ENCODE measurements at places on chromosomes 2 and 18.
A peak's percentile ranks its signal among the peaks of the same experiment; 100 is the strongest.

- no peak for DNase-seq
Observed at GRCh38 chr2:180952731-180953336, 27.6 kb upstream of the UBE2E3 start.

DNA sequence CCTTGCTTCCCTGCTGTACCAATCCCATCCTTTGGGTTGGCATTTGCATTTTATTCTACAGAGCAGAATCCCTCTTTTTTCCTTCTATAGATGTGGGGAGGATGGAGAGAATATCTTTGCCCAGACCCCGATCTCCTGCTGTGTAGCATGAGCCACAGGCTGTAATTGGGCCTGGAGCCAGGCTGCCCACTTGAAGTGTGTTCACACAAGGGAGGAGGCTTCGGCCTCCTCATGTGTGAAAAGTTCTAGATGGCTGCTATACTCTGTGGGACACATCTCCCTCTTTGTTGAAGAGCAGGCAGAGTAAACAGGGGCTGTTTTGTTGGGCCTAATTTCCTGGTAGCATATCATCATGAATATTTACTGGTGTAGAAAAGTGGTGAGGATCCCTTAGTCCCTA lies 126.3 kb downstream of the XRCC5 start:
- no peak for DNase-seq

DNA sequence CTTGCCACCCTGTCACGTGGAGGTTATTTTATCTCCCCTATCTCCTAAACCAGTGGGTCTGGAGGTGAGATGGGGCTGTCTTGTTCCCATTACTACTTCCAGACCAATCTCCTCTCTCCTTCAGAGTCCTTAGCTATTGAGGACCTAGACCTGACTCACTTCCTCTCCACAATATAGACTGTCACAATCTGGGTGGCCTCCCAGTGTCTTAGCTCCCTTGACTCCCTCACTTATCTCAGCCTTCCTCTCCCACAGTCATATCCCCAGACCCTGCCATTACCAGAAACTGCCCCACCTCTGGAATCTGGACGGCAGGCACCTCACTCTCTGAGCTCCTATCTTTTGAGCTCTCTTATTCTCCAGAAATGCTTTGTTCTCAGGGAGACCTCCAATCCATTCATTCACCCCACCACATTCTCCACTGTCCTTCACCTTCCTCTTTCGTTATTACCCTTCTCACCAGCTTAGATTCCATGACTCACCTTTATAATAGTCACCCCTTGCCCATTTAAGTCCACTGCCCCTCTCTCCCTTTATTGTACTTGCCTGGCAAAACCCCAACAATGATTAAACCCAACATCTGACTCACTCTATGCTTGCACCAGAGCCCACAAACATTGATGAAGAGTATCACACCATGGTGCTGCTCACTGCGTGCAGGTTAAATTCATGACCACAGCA lies 23.3 kb upstream of the SIX3 start:
- DNase-seq, result no peak

DNA sequence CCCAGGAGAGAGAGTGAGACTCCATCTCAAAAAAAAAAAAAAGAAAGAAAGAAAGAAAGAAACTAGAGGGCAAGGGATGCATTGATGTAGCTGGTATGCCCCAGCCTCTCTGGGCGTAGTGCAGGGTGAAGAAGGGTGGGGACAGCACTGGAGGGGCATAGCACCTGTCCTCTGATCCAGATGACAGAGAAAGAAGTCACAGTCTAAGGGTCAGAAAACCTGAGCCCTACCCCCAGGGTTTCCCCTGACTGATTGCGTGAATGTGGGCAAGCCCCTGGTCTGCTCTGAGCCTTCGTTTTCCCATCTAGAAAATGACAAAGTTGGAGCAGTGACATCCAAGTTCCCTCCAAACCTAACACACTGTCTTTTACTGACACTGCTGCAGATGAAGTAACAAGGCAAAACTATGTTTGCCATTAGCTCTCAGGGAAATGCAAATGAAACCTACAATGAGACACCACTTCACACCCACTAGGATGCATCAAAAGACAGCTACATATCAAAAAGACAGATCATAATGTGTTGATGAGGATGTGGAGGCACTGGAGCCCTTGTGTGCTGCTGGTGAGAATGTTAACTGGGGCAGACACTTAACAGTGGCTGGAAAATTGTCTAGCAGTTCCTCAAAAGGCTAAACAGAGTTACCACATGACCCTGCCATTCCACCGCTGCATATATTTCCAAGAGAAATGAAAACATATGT lies 19.5 kb upstream of the YWHAQ start:
- no peak for DNase-seq

DNA sequence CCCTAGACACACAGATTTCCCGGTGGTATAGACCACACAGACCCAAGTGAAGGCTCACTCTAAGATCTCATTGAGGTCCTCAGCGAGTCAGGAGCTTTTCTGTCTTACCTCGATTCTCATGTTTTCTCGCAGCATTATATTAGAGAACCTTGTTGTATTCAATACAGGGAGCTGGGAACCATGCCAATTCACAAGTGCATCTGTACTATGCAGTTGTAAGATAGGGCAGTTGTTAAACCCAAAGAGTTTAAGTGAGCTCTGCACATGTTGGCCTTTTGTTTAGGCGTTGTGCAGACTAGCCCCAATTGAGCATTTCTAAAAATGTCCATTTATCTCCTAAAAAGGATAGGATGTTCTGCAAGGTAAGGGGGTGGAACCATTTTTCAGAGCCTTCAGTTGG lies 59.6 kb downstream of the FEZ2 start:
- no peak for DNase-seq

GRCh38 chr2:96685577-96686459 lies 43.3 kb downstream of the FER1L5 start:
- no peak for DNase-seq

DNA sequence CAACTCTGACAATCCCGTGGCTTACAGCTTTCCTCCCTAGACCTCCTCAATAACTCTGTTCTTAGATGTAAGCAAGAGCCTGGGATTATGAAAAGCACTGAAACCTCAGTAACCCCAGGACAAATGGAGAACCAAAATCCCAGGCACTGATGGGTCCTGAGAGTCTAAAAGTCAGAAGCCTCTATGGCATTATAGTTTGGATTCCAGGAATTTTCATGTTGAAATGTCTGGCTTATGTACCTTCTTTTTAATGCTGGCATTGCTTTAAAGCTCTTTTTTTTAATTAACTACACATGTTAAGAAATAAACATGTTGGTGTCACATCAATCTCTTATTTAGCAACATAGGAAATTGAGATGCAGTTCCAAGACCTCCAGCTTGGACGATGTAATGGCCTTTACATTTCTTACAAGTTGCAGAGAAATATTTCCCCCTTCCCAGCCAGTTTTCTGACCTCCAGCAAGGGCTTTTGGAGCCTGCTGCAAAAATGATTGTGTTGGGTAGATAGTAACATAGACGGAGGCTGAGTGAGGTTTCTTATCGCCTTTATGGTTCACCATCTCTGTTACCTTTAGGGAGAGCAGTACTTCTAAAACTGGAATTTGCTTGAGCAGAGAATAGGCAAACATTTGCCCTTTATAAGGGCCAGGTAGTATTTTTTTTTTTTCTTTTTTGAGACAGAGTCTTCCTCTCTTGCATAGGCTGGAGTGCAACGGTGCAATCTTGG lies 84.8 kb upstream of the RASGRP3 start:
- DNase-seq, result no peak

DNA sequence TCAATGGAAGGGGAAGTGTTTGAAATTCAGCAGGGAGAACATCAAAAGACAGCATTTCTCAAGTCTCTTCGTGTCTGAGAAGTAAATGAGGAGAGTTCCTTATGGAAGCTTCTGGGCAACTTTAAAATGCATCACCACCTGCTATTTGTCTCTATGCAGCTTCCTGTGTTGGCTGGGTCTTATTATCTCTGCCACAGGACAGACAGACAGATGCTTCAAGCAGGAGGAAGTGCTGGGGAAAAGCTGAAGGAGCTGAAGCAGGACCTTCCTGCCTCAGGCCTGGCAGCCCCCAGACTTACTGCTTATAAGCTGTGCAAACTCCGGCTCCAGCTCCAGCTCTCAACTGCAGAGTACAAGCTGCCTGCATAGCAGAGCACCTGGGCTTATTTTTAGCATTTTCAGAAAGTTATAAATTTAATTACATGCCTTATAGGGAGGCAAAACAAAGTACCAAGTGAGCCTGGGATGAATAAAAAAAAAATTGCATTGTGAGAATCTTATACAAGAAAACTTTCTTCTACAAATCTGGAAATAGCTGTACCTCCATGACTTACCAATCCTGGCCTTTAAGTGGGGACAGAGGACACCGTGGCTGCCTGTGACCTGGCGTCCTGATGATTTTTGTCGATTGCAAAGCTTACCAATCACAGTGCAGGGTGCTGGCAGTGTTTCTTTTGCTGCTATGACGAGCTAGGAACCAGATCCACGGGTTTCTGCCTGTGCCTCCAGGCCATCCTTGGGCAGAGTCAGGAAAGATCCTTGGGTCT lies 206.3 kb downstream of the SEPTIN10 start:
- DNase-seq, result no peak

GRCh38 chr2:134240061-134240460 lies 13.8 kb upstream of the MGAT5 start:
- no peak for DNase-seq

DNA sequence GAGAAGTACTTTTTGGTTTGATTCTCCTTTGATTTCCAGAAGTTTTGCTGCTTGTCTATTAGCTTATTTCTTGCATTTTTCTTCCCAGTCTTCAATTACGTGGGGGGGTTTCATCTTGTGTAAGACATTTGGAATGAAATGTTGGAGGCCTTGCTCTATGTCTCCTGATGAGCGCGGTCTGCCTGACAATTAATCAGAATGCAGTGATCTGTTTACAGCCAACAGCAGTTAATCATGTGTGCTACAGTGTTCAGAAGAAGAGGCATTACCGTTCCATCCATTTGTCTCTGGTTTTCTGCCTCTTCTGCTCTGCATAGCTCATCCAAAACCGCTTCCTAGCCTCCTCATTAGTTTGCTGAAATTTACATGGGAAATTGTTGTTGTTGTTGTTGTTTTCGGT lies 134.4 kb upstream of the ST6GAL2 start:
- no peak for DNase-seq

DNA sequence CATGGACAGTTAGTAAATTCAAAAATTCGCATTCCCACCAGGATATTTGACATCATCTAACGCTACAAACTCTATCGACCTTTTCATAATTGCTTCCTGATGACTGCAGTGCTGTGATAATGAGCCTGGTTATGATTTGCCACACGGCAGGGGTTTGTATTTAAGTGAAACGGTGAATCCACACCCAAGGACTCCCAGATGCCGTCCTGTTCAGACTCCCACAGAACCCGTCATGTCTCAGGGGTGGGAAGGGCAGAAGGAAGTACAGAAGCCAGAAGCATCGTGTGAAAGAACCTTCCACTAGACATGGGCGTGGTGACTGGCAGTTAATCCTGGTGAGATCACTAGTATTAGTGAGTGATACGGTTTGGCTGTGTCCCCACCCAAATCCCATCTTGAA lies 91.2 kb upstream of the TMEM18 start:
- no peak for DNase-seq

- DNase-seq, result no peak
Observed at GRCh38 chr18:3970929-3971328, 484.2 kb downstream of the DLGAP1 start.

DNA sequence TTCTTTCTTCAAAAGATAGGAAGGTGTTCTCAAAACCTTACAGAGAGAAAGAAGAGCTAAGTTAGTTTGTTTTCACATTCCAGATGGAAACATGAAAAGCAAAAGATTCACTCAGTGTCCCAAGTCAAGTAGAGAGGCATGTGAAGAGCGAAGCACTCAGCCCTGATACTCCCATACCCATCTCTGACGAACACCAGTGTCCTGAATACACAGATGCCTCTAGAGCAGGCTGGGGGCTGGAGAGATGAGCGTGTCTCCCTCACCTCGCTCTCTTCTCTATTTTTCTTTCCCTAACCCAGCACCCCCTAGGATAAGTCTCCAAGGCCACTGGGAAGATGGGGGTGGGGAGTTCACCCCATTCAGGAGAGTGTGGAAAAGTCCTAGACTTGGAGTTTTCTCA lies 227.8 kb downstream of the TMEM163 start:
- DNase-seq, result no peak

DNA sequence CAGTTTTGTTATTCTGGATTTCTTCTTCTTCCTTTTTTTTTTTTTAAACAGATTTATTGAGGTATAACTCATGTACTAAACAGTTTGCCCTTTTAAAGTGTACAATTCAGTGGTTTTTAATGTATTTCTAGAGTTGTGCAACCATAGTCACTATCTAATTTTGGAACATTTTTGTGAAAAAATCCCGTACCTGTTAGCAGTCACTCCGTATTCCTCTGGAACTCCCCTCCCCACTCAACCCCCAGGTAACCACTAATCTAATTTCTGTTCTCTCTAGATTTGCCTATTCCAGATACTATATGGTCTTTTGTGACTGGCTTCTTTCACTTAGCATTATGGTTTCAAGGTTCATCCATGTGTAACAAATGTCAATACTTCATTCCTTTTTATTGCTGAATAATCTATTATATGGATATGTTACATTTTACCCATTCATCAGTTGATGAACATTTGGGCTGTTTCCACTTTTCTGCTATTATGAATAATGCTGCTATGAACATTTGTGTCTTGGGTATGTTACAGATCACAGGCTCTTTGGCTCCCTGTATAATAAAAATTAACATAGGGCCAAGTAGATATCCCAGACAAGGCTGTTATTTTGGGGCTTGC lies 21.9 kb downstream of the EHBP1 start:
- no peak for DNase-seq

DNA sequence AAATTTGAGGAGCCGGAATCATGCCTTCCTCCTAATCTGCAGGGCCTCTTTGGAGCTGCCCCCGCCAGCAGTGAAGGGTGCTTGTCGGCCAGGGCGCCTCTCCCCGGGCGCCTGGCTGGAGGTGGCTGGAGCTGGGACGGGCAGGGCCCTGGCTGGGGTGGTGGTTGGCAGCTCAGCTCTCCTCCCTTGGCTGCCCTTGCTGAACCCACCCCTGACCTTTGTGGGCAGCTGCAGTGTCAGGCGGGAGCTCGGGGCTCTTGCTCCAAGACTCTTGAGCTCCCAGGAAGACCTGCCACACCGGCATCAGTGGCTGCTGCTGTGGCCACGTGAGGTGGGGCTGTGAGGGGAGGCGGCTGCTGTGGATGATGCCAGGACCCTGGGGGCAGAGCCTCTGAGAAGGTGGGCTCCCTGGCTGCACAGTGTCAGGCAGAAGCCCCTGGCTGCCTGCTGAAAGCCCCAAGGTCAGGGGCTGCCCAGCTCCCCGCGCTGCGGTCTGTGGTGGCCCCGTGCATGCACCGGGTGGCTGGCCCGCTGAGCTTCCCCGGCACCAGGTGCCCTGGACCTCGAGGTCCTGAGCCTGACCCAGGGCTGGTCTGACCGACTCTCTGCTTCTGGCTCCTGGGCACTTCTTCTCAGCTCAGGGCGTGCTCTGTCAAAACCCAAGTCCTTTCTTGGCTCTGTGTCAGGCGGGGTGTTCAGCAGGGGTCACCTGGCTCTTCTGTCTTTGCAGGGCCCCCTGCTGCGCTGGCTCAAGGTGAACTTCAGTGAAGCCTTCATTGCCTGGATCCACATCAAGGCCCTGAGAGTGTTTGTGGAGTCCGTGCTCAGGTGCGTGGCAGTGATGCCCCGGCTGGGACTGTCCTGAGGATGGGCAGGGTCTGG lies 34.5 kb downstream of the PDIA6 start:
- DNase-seq, result no peak

- DNase-seq, result peak; percentile 26
Observed at GRCh38 chr2:19868701-19869580, 32.8 kb downstream of the TTC32 start.

Data from stimulated activated CD8-positive, alpha-beta memory T cell treated with anti-CD3 and anti-CD28 coated beads, Interleukin-7, amount 100 ng/mL, for 4 hours (primary cell).